ENCODE measurements at places on chromosomes 6 and 20.

DNA sequence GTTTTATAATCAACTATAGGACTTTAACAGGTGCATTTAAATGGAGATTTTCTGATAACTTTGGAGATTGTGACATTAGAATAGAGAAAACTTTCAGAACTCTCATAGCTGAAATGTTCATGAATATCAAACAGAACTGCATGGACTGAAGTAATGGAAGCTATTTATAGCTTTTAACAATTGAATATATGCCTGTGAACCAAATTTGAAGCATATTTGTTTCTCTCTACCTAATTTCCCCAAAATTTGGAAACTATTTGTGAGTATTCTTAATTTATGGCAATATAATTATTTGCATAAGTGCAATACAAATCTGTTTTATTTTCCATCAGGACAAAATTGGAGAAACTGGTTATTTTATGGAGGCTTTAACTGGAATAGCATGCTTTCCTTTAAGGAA is 96.6 kb downstream of the PLG start:
- no peak for DNase-seq

DNA sequence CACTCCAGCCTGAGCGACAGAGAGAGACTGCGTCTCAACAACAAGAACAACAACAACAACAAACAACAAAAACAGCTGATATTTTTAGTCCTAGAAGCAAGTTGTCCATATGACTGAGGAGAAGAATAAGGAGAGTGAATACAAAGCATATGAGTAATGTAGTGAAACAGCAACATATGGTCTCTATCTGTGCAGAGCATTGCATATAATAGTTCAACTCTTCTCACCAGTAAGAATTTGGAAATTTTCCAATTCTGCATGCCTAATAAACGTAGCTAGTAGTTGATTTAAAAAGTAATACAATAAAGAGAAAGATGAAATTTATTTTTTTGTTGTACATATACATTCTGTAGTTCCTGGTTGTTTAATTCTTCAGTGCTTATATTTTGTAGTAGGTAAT is 129.7 kb upstream of the FAM83B start:
- no peak for DNase-seq

DNA sequence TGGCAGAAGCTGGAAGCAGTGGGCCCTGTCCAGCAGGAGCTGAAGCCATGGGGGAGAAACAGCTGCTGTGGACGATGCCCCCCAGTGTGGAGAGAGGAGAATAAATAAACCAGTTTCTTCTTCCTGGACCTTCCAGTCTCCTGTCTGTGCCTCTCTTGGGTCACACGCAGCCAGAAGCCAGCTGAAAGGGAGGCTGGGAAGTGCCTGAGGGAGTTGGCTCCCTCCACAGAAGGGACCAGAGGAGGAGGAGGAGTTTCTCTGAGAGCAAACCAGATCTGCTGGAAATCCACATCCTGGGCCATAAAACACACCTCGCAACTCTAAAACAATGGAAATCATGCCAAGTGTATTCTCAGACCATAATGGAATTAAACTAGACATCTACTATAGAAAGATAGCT is 577.0 kb downstream of the CDH26 start:
- no peak for DNase-seq

- peak; percentile 73 for DNase-seq
Observed at GRCh38 chr6:1820165-1820564, 210.4 kb downstream of the FOXC1 start.

DNA sequence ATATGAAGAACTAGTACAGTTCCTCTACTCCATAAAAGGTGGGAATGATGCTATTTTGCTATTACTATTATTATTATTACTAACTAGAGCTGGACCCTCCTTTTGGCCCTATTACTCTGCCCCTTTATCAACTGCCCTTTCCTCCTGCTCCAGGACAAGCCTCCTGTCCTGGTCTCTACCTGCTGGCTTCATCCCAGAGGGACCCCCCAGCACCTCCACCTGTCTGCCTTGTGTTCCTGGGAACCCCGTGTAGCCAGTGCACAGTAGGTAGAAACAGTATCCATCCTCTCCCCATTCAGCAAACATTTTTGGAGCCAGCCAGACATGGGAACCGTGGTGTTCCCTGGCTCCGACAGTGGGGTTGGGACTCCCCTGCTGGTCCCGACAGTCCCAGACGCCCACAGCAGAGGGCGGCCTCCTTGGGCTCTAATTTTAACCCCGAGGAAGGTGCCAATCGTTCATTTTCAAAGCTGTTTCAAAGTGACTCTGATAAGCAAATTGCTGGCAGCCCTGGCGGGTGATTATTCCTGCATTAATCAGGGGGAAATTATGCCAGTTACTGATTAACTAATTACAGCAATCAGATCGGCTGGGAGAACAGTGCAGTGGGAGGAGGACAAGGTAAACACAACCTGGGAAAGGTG is 44.2 kb upstream of the MDGA1 start:
- DNase-seq: peak; percentile 29

- no peak for DNase-seq
Observed at GRCh38 chr6:134525190-134525868, 207.4 kb upstream of the SGK1 start.
